Activated CD4-positive, alpha-beta memory T cell treated with anti-CD3 and anti-CD28 coated beads, Interleukin-2, amount 10 ng/mL, durations not matched to agents 7 days and 5 days (primary cell): ENCODE measurements at places on chromosomes 5 and 9.

- DNase-seq = no peak
These were observed 812.9 kb upstream of the ZNF608 start for GRCh38 chr5:125559296-125559695.

DNA sequence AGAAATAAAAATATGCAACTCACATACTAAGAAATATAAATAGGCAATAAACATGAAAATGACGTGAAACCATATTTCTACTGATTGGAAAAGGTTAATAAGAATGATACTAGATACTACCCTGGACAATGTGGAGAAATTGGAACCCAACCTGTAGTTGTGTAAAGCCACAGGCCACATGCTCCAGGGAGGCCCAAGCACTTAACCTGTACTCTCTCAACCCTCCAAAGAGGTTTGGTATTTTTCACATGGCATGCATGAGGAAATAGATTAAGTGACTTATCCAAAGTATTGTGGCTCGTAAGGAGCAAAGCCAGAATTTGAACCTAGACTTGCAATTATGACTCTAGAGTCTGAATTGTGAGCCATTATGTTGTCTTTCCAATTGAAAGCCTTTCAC, 13.4 kb downstream of the LIFR start:
- DNase-seq = no peak

GRCh38 chr5:147688656-147689356, 93.7 kb downstream of the JAKMIP2 start:
- no peak for DNase-seq

GRCh38 chr5:93603793-93604643, 21.0 kb downstream of the NR2F1 start:
- DNase-seq = no peak

DNA sequence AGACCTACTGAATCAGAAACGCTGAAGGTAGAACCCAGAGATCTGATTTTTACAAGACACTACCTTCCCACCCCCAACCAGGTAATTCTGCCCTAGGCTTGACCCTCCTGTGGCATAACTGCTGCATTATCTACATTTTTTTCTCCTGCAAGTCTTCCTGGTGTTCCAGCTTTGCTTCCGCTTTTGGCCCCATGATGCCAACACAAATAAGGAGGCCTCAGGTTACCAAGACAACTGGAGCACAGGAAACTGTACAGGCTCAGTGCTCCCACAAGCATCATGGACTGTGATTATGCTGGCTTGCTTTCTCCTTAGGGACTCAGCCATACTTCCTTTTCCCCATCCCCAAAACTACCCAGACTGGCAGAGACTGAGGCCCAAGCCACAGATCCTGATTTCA, 6.6 kb upstream of the MSMP start:
- DNase-seq = no peak

GRCh38 chr9:129936222-129936621, 101.0 kb downstream of the USP20 start:
- DNase-seq = no peak

GRCh38 chr9:34456746-34457145, 1.6 kb downstream of the FAM219A start:
- DNase-seq = no peak
